ENCODE measurements at places on chromosomes 1 and 21.

- no peak for DNase-seq
Measured at GRCh38 chr21:38675182-38675824, 130.4 kb upstream of the ETS2 start.

DNA sequence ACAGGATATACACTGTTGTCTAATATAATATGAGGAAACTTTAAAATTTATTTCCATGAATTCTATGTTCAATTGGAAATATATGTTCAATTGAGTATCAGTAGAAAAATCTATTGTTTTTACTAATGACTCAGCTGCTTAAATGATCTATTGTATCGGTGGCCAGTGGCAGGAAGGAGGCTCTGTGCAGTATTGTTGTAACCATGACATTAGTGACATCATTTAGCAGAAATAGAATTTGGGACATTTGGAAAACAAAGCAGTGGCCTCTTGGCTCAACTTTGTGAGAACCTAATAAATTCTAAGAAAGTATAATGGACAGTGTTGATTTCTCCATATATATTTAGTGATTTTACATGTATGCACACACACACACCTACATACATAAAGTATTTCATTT, 257.4 kb downstream of the PDE4B start:
- no peak for DNase-seq

DNA sequence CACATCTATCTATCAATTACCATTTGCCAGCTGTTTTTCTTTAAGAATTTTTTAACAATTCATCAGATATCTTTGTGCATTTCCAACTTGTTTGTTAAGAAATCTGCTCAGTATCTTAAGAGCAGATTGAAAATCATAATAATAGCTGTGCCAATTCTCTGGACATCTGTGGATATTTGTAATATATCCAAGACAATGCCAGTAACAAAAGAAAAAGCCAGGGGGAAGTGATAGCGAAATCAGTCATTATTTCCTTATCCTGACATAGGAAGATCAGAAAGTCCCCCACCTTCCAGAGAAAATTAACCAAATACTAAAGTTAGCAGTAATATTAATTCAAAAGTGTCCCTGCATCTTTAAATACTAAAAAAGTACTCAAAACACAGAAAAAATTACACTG, 217.1 kb downstream of the RERE start:
- no peak for DNase-seq

DNA sequence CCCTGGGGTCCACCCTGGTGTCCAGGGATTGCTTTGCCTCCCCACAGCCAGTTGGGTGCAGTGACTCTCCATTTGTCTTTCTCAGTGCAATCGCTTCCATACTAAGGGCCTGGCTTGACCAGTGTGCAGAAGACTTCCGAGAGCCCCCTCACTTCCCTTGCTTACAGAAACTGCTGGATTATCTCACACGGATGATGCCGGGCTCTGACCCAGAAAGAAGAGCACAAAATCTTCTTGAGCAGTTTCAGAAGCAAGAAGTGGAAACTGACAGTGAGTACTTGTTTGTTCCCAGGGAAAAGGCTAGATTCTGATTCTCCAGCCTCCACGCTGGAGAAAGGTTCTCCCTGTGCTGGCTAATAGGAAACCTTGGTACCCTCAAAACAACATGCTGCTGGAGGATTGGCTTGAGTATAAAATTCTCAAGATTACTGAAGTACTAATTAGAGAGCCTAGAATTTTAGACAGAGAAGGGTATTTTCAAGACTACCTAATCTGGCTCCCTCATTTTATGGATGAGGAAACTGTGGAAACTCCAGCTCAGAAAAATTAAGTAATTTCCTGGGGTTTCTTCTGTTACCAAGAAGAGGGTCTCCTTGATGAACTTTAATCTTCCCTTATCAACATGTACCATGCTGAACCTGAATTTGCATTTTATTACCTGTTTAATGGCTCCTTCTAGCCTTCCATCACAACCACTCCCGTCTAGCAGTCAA, 75.8 kb downstream of the RGL1 start:
- DNase-seq: no peak

- DNase-seq: no peak
Measured at GRCh38 chr1:74271503-74271902, 36.3 kb downstream of the TNNI3K start.

DNA sequence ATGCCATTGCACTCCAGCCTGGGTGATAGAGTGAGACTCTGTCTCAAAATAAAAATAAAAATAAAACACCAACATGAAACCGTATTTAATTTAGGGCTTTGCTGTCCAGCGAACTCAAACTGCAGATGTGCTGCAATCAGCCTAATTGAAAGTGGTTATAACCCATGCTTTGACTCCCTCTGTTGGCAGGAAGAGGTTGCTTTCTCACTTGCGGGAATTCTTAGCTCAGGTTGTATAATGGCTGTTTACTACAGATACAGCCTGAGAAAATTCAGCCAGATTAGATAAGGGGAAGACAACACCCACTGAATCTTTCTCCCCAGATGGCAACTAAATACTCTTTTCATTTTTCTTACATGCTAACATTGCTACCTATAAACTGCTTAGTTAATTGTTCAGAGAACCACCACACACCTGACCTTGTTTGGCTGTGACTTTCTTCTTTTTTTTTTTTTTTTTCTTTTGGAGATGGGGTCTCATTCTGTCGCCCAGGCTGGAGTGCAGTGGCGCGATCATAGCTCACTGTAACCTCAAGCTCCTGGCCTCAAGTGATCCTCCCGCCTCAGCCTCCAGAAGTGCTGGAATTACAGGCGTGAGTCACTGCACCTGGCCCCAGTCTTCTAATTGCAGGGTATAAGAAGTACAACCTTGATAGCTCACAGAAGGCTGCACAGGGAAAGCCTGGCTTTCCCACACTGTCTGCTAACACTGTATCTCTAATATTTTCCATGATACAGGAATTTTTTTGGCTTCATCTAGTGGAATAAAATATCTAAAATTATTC, 34.6 kb downstream of the DNTTIP2 start:
- DNase-seq: no peak

DNA sequence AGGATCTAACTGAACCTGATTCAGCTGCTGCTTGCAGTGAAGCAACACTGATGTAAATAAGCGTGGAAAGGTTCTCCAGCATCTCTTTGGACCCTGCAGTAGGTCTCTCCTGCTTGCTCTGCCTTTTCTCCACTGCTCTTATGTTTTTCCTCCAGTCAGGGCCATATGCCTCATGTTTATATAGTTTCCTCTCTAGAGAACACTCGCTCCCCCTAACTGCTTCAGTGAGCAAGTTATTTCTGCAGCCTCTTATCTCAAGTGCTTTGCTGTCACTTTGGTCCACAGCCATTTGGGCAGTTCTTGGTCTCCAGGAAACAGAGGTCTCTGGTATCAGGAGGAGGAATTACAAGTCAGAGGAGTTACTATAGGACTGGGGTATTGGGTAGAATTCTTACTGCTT, 5.3 kb downstream of the PRUNE1 start:
- no peak for DNase-seq
